Neural crest cell (in vitro differentiated cells): ENCODE measurements at places on chromosomes 1 and 21.
A peak's percentile ranks its signal among the peaks of the same experiment; 100 is the strongest.

GRCh38 chr1:235968831-235969230 is 96.1 kb downstream of the NID1 start:
- H3K27ac ChIP-seq, result no peak overlapping the region
- H3K4me3 ChIP-seq, result no peak overlapping the region
- peaks cover 4% of the 10 kb centered on the region for H3K36me3 ChIP-seq
- no peak for DNase-seq
- no peaks in the 10 kb centered on the region for H3K27me3 ChIP-seq

- H3K4me3 ChIP-seq, result no peak overlapping the region
- H3K4me1 ChIP-seq, result peaks cover 23% of the 10 kb centered on the region
- no peak for DNase-seq
- H3K36me3 ChIP-seq, result no peaks in the 10 kb centered on the region
Observed at GRCh38 chr1:16076031-16076864, 2.8 kb upstream of the FAM131C start.

- no peaks in the 10 kb centered on the region for H3K4me1 ChIP-seq
- no peak overlapping the region for H3K27ac ChIP-seq
- H3K4me3 ChIP-seq, result no peak overlapping the region
- no peaks in the 10 kb centered on the region for H3K36me3 ChIP-seq
- no peak for DNase-seq
- H3K27me3 ChIP-seq, result peaks cover 2% of the 10 kb centered on the region
Observed at GRCh38 chr1:157450106-157450505, 102.2 kb downstream of the FCRL5 start.

DNA sequence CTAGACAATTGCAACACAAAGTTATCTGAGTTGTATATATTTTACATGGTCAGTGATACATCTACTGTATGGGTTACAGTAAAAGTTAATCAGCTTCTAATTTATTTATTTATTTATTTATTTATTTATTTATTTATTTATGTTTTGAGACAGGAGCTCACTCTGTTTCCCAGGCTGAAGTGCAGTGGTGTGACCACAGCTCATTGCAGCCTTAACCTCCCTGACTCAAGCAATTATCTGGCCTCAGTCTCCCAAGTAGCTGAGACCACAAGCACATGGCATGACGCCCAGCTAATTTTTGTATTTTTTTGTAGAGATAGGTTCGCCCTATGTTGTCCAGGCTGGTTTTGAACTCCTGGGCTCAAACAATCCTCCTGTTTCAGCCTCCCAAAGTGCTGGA is 241.6 kb downstream of the PTPRC start:
- H3K36me3 ChIP-seq, result peaks cover 17% of the 10 kb centered on the region
- peaks cover 17% of the 10 kb centered on the region for H3K4me1 ChIP-seq
- H3K27ac ChIP-seq, result no peak overlapping the region
- H3K4me3 ChIP-seq, result no peak overlapping the region
- H3K27me3 ChIP-seq, result no peaks in the 10 kb centered on the region
- DNase-seq, result no peak

DNA sequence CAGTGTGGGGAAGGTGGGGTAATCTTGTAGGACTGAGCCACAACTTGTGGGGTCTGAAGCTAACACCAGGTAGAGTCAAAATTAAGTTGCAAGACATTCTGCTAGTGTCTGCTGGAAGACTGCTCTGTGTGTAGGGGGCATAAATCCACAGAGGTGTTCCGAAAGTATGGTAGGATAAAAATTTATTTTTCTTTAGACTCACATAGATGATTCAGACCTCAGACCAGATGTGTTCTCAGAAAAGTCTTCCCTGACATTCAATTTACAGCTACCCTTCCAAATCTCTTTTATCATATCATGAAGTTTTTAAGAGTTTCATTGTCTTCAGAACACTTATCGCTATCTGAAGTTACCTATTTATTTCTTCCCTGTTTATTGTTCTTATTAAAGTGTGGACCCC is 21.3 kb downstream of the DUSP10 start:
- H3K27ac ChIP-seq, result no peak overlapping the region
- peaks cover 18% of the 10 kb centered on the region for H3K4me1 ChIP-seq
- no peak overlapping the region for H3K4me3 ChIP-seq
- no peak for DNase-seq
- no peaks in the 10 kb centered on the region for H3K27me3 ChIP-seq
- no peaks in the 10 kb centered on the region for H3K36me3 ChIP-seq

DNA sequence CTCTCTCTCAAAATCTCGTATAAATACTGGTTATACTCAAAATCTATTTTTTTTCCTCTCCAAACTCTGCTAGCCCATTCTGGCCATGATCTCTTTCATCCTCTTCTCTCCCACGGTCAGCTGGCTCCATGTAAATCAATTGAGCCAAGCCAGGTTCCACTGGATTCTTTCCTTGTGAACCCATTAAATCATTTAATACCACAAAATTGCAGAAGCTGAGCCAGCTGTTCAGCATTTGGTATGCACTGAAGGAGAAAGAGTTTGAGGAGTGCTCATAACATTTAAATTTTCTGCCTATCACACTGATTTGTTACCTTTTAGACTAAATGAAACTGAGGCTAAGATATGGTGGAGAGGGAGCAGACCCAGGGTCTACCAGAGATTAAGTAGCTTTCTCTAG is 29.1 kb upstream of the TADA1 start:
- no peaks in the 10 kb centered on the region for H3K4me1 ChIP-seq
- no peak overlapping the region for H3K27ac ChIP-seq
- H3K4me3 ChIP-seq, result no peak overlapping the region
- H3K27me3 ChIP-seq, result no peaks in the 10 kb centered on the region
- no peaks in the 10 kb centered on the region for H3K36me3 ChIP-seq

DNA sequence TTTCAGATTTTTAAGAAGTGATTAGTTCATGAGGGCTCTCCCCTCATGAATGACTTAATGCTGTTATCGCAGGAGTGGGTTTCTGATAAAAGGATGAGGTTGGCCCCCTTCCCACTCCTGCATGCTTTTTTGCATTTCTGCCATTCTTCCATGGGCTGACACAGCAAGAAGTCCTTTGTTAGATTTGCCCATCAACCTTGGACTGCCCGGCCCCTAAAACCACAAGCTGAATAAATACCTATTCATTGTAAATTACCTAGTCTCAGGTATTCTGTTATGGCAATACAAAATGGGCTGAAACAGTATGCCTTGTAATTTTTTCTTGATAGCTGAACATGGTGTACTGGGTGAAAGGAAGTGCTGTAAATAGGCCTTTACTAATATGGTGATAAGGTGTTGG is 72.7 kb upstream of the DPH5 start:
- H3K27ac ChIP-seq, result no peak overlapping the region
- H3K4me1 ChIP-seq, result no peaks in the 10 kb centered on the region
- H3K36me3 ChIP-seq, result no peaks in the 10 kb centered on the region
- no peak for DNase-seq
- no peak overlapping the region for H3K4me3 ChIP-seq

- no peak for DNase-seq
- H3K36me3 ChIP-seq, result no peaks in the 10 kb centered on the region
- peak overlapping the region; percentile 89 for H3K27ac ChIP-seq
- H3K4me3 ChIP-seq, result peak overlapping the region; percentile 78
Observed at GRCh38 chr1:27526569-27527222, 36.7 kb upstream of the WASF2 start.

- no peaks in the 10 kb centered on the region for H3K4me1 ChIP-seq
- peaks cover 12% of the 10 kb centered on the region for H3K27me3 ChIP-seq
- H3K4me3 ChIP-seq, result no peak overlapping the region
- H3K36me3 ChIP-seq, result no peaks in the 10 kb centered on the region
Observed at GRCh38 chr21:29148530-29148929, 18.1 kb downstream of the MAP3K7CL start.

GRCh38 chr1:104973516-104973915 is 1223.8 kb downstream of the AMY1C start:
- no peaks in the 10 kb centered on the region for H3K27me3 ChIP-seq
- H3K4me1 ChIP-seq, result no peaks in the 10 kb centered on the region
- H3K4me3 ChIP-seq, result no peak overlapping the region
- DNase-seq, result no peak

DNA sequence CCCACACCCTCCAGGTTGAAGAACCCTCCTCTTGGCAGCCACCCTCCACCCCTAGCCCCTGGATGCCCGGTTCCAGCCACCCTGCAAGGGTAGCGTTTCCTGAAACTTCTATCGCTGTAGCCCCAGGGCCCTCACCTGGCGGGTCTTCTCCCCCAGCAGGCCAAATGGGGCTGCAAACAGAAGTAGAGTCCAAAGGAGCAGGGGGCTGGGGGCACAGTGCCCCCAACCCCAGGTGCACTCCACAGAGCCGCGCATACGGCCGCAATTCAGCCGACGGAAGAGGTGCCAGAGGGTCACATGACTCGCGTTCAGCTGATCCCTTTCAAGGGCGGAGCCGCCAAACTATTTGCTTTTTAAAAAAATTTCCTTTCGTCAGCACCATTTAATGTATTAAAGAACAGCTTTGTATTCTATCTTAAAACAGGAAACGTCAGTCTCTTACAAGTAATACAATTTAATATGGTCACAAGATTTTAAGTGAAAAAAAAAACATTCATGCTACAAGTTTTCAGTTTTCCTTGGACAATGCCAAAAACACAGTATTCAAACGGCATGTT is at the start of gene GLMP:
GLMP (minus strand) TSS at position 289 of the 557 bp plus-strand sequence; CDS start at position 255, 34 bp downstream.
- peaks cover 23% of the 10 kb centered on the region for H3K4me1 ChIP-seq
- no peaks in the 10 kb centered on the region for H3K27me3 ChIP-seq
- DNase-seq, result peak; percentile 23
- no peaks in the 10 kb centered on the region for H3K36me3 ChIP-seq
- no peak within 1 kb of the TSS for H3K27ac ChIP-seq

DNA sequence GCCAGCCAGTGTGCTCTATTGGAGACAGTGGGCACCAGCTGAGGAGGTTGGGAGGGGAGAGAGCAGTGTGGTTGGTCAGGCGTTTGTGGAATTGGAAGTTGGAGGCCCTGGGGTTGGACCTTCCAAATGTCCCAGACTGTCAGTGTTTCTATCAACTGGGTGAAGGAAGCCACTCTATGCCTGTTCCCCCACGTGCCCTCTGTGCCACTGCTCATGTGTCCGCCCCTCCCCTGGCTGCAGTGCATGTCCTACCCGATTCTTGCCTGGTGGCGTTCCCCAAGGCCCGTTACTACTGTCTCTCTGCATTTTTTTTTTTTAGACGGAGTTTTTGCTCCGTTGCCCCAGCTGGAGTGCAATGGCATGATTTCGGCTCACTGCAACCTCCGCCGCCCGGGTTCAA is 21.1 kb downstream of the ADORA1 start:
- no peaks in the 10 kb centered on the region for H3K36me3 ChIP-seq
- no peak for DNase-seq
- H3K27me3 ChIP-seq, result no peaks in the 10 kb centered on the region
- no peak overlapping the region for H3K27ac ChIP-seq
- H3K4me1 ChIP-seq, result peaks cover 56% of the 10 kb centered on the region
- H3K4me3 ChIP-seq, result no peak overlapping the region

- H3K27ac ChIP-seq, result no peak overlapping the region
- H3K27me3 ChIP-seq, result no peaks in the 10 kb centered on the region
- H3K36me3 ChIP-seq, result peaks cover 5% of the 10 kb centered on the region
- H3K4me1 ChIP-seq, result no peaks in the 10 kb centered on the region
- no peak for DNase-seq
- no peak overlapping the region for H3K4me3 ChIP-seq
Observed at GRCh38 chr1:185526344-185527307, 207.6 kb upstream of the HMCN1 start.

DNA sequence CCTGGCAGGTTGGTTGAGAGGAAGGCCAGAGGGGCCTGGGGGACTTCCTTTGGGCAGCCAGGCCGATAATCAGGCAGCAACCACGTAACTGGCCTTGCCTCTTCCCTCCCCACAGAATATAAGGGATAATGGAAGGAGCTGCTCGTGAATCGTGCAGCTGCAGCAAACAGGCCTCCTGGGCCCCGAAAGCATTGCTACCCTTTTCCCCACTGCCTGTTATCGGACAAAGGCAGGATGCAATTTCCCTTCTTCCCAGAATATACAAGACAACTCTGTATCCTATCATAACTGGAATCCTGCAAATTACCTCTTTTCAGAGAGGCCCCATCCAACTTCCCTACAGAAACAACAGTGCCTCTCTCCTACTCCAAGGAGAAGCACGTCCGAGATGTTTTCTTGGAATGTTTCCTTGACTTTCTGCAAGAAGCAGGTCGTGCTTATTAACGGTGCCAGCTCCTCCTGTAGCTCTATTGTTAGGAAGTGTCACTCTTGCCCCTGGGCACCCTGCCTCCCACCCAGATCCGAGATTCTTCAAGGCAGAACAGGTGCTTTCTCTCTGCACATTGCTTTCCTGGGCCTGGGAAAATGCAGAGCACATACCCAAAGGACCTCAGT is 106.0 kb upstream of the TIAM1 start:
- no peak for DNase-seq
- no peaks in the 10 kb centered on the region for H3K27me3 ChIP-seq
- peaks cover 16% of the 10 kb centered on the region for H3K4me1 ChIP-seq
- peaks cover 24% of the 10 kb centered on the region for H3K36me3 ChIP-seq

DNA sequence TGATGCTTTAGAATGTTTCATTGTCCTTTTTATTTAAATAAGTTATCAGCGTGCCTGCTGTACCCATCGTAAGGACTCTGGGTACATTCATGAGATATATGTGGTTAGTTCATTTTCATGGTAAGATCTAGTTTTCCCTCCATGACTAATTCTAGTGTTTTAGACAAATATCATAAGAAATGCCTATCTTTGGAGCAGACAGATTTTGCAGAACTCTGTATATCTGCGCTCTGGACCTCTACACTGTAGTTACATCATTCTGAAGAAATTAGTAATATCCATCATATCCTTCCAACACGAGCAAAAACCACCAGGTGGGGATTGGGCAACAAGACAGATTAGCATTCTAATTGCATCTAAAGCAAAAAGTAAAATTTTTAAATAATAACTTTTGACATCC is 499.2 kb downstream of the SETD4 start:
- no peaks in the 10 kb centered on the region for H3K36me3 ChIP-seq
- no peak overlapping the region for H3K27ac ChIP-seq
- peaks cover 15% of the 10 kb centered on the region for H3K4me1 ChIP-seq
- no peak for DNase-seq
- H3K27me3 ChIP-seq, result no peaks in the 10 kb centered on the region

GRCh38 chr1:161044535-161044907 is 1.3 kb downstream of the USF1 start:
- H3K36me3 ChIP-seq, result peaks cover 45% of the 10 kb centered on the region
- H3K27ac ChIP-seq, result peak overlapping the region; percentile 90
- peaks cover 18% of the 10 kb centered on the region for H3K27me3 ChIP-seq
- H3K4me1 ChIP-seq, result peaks cover 27% of the 10 kb centered on the region
- H3K4me3 ChIP-seq, result peak overlapping the region; percentile 94
